ENCODE measurements at places on chromosomes 1 and 21.

DNA sequence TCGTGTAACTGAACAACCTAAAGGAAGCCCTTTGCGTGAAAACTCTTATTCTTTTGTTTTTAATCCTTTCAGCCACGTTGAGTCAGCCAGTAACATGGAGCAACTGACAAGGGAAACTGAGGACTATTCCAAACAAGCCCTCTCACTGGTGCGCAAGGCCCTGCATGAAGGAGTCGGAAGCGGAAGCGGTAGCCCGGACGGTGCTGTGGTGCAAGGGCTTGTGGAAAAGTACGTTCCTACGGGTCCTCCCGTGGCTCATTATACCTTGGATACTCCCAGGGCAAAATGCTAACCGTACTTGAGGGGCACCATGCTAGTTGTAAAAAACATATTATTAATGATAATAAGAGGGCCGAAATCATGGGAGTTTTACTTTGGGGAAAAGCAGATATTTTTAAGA is 49.4 kb downstream of the LAMC2 start:
- DNase-seq, result no peak

GRCh38 chr1:229032375-229032774 is 238.5 kb upstream of the RAB4A start:
- DNase-seq, result no peak

GRCh38 chr1:18965206-18966173 is 9.0 kb upstream of the IFFO2 start:
- DNase-seq, result peak; percentile 77

GRCh38 chr1:77355010-77355409 is 73.2 kb downstream of the AK5 start:
- no peak for DNase-seq

GRCh38 chr1:156755527-156755950 is 4.1 kb upstream of the HDGF start:
- no peak for DNase-seq

- DNase-seq, result peak; percentile 15
These were observed 10.7 kb upstream of the ZP4 start for GRCh38 chr1:237901299-237901934.

DNA sequence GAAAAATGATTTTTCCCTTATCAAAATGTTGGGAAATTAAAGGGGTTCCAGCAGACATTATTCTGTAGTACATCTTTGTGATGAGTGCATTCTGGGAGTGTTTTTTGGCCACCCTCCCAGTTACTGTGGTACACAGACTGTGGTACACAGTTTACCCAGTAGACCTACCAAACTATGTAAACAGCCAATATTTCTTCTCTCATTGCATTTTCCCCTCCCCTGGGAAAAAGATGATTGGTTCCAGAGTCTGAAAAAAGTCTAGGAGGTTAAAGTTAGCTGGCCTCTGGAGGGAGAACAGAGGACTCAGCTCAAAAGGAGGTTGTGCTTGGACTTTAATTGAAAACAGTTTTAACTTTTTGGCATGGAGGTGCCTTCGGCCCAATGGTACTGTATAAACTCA is 42.5 kb downstream of the PGM1 start:
- DNase-seq, result peak; percentile 76

GRCh38 chr1:183349201-183349711 is 68.9 kb downstream of the NMNAT2 start:
- DNase-seq, result peak; percentile 83

DNA sequence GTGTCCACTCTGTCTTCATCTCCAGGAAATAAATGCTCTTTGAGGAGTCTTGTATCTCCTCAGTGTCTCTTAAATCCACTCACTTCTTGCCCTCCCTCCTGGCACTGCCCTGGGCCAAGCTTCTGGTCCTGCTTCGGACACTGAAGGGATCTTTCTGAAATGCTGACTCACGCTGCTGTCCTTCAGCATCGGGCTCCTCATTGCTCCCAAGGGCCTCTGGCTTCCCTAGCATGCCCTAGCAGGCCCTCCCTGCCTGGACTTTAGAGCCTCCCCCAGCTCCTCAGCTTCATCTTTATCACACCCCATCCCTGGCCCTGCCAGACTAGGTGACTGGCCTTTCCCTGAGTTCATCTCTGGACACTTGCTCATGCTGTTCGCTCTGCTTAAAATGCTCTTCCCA is 96.6 kb downstream of the FOXD2 start:
- DNase-seq, result no peak

- no peak for DNase-seq
These were observed 15.7 kb upstream of the PKP1 start for GRCh38 chr1:201267481-201268229.

- DNase-seq, result no peak
These were observed 26.1 kb downstream of the METTL13 start for GRCh38 chr1:171807556-171807955.

DNA sequence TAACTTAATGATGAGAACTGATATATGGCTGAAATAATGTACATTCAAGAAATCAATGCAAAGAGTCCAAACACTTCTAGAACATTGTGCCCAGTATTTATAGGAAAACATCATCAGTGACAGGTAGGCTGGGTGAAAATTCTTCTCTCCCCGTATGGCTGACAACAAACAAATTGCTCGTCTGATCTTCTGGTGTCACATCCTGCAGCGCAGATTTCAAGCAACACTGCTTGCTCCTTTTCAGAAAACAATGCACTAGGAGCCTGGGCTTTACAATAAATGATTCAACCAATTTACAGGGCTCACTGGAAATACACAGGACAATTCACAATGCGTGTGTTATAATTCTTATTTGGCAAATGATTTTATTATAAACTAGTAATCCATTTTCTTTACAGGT is 185.3 kb downstream of the RERE start:
- DNase-seq, result no peak

GRCh38 chr1:19780267-19780877 is 19.3 kb downstream of the TMCO4 start:
- DNase-seq, result no peak

DNA sequence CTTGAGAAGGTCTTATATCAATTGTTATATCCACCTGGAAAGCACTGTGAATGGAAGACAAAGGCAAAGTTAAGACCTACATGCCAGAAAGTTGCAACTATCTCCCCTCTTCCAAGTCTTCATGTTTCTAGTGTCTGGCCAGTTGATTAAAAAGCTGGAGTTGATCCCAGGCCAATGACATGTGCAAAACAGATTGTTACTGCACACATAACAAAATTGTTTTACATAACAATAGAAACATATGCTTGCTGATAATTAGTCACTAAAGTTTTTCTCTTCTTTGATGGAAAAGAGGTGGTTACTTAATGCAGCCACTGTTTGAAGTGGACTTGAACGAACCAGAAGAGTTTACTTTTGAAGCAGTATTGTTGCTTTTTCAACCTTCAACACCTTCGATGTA is 158.2 kb downstream of the TGFBR3 start:
- DNase-seq, result no peak

DNA sequence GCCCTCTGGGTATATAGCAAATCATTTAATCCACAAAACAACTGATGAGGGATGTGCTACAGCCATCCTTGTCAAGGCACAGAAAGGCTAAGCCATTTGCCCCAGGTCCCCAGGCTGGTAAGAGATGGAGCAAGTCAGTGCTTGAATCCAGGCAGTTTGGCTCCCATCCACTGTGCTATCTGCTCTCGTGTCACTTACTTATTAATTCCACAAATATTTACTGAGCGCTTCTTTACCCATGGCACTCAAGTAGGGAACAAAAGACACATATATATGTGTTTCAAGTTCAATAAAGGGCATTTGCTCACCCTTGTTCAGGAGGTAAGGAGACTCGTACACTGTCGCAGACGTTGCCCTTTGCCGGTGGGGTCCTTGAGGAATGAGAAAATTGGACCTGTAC is 38.6 kb upstream of the MPZL1 start:
- no peak for DNase-seq

DNA sequence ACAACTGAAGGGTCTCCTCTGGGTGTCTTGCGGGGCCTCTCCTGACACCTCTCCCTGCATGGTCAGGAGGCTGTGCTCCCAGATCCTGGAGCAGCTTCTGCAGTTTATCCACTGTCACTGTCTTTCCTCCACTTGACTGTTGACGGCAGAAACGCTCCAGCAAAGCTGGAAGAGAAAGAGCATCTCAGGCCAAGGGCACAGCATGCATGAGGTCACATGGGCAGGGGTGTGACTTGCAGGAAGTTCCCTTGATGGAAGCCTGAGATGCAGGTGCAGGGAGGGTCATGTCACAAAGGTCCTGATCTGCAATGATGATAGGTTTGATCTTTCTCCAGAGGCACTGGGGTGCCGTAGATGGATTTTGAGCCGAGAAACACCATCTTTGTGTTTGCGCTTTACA is 23.3 kb downstream of the SLC44A3 start:
- no peak for DNase-seq

- no peak for DNase-seq
These were observed 115.8 kb downstream of the NR5A2 start for GRCh38 chr1:200143347-200143746.

- no peak for DNase-seq
These were observed 54.1 kb downstream of the SERINC2 start for GRCh38 chr1:31467005-31467674.

- DNase-seq, result no peak
These were observed 348.7 kb downstream of the CHRM3 start for GRCh38 chr1:239735111-239735510.
